ENCODE measurements at places on chromosomes 4 and X.
A peak's percentile ranks its signal among the peaks of the same experiment; 100 is the strongest.

- peak; percentile 13 for DNase-seq
Measured at GRCh38 chr4:26272654-26273615, 47.9 kb upstream of the RBPJ start.

GRCh38 chr4:179472164-179472563 is 2029.9 kb upstream of the AGA start:
- no peak for DNase-seq

DNA sequence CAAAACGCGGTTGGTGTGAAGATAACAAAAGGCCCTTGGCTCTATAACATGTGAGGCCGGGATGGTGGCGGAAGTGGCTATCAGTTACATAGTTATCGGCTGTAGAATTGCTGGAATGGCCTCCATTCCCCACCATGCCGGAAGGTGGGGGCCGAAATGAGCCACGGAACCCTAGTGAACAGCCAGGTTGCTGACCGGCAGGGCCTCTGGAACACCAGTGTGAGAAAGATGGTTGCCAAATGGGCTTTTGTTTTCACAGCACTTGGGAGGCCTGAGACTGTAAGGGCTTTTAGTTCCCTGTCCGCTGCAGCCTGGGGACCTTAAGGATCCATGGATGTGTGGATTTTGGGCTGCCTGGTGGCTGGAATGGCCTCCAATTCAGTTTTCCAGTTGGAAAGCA is 23.3 kb upstream of the ARX start:
- DNase-seq, result no peak

- DNase-seq, result no peak
Measured at GRCh38 chr4:42172921-42173320, 20.5 kb upstream of the BEND4 start.

GRCh38 chr4:74023709-74024108 is 14.8 kb downstream of the CXCL3 start:
- DNase-seq, result no peak

DNA sequence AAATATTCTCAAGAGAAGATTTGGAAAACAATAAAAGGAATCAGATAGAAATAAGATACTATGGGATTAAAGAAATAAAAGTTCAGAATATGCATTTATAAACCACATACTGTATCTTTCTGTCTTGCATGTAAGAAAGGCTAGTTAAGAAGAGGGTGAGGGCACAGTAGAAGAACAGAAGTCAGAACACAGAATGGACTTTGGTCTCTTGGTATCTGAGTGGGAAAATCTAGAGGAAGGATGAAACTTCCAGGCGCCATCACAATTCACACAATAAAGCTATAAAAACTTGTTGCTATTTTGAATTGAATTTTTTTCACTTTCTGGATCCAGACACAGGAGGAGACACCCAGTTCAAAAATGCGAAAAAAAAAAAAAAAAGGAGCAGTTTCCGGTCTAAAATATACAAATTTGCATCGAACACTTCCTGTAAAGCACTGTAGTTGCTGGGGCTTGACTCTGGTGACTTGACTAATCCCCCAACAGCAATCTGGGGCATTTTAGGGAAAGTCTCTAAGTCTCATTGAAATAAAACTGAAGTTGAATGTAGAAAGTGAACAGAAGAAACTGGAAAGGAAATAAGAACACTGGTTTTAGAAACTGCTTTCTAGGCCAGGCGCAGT is 8.1 kb upstream of the NAAA start:
- no peak for DNase-seq

- DNase-seq, result no peak
Measured at GRCh38 chr4:36914106-36914505, 330.4 kb upstream of the NWD2 start.

DNA sequence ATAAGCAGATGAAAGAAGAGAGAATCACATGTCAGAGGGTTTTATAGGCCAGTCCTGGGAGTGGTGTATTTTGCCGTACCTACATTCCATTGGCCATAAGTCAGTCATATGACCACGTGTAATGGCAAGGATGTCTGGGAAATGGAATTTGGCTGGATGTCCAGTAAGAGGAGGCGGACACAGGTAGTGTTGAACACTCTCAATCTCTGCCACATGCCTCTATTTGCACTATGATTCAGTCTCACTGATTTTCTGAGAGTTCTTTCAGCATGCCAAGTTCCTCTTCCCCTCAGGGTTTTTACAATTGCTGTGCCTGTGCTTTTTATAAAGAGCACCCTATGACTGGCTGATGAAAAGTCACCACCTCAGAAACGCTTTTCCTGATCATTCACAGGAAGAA is 164.2 kb upstream of the GPR101 start:
- DNase-seq, result no peak

DNA sequence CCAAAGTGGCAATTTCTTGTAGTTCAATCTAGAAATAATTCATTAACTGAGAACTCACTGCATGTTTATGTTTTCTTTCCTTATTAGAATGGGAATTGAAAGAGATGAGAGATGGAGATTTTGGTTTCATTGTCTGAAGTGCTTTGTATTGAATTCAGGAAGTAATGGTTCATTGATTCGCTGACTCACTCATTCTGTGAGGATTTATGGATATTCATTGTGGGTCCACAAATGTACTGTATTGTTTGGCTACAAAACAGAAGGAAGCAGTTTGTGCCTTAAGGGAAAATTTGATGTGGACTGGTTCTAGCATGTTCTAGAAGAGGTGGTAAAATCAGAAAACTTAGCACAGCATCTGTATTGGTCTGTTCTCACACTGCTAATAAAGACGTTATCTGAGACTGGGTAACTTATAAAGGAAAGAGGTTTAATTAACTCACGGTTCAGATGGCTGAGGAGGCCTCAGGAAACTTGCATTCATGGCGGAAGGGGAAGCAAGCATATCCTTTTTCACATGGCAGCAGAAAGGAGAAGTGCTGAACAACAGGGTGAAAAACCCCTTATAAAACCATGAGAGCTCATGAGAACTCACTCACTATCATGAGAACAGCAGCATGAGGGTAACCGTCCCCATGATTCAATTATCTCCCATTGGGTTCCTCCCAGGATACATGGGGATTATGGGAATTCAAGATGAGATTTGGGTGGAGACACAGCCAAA is 132.3 kb upstream of the VCX3A start:
- no peak for DNase-seq

DNA sequence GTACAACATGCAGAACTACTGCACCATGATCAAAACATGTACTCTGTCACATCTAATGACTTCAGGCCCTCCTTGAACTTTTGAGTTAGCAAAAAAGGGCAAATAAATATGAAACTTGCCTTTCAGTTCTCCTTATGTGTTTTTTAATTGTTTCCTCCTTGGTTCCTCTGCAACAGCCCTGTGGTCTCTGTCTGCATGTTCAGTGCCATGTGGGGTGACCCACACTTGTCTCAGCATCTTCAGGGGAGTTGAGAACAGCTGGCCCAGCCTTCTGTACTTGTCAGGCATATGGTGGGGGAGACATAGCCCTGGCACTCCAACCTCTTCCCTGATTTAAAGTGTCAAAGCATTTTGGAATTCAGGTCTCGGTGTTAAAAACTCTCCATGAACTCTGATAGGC is 188.0 kb upstream of the PGRMC2 start:
- no peak for DNase-seq

- DNase-seq, result no peak
Measured at GRCh38 chr4:66567551-66567950, 897.3 kb upstream of the EPHA5 start.

DNA sequence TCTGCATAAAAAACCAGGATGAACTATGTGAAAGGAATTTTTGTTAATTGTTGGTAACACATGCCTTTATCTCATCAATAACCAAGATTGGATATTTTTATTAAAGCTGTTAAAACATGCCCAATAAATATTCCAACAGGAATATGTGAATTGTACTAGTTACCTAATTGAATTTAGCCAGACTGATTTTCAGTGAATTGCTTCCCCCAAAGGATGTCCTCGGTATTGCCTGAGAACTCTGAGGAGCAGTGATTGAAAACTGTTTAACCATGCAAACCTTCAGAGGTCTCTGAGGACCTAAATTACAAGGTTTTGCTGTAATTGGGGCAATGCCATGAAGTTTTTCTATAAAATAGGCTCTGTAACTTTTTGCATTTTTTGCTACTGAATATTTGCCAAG is 66.6 kb downstream of the BLTP1 start:
- no peak for DNase-seq

GRCh38 chr4:54400188-54400587 is 171.1 kb downstream of the PDGFRA start:
- DNase-seq, result peak; percentile 37

- DNase-seq, result no peak
Measured at GRCh38 chrX:151505796-151506195, 57.7 kb upstream of the PASD1 start.

GRCh38 chr4:112060212-112060611 is 85.0 kb upstream of the FAM241A start:
- peak; percentile 6 for DNase-seq

DNA sequence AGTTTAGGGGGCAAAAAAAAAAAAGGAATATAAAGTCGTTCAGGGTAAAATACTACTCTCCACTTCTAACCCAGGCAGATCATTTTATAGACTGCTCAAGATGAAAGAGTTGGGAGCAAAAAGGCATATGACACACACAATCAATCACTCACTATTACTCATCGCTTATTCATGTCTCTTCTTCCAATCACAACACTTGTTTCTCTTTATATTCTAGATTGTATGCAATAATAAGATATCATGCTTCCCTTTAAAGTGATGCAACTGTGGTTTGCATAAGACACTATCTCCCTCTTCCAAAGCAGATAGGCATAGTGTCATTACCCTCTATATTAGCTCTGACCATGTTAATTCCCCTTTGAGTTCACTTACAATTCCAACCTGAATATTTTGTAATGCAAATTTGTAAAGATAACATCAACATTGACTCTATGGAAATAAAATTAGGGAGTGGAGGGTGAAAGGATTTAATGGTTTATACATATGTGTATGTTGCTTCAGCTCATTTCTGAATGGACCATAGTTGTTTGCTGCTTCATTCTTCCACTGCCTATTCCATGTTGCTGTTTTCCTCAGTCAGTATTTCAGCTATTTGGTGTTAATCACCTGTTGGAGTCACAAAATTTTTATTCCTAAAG is 154.9 kb upstream of the EPHA5 start:
- DNase-seq, result no peak

DNA sequence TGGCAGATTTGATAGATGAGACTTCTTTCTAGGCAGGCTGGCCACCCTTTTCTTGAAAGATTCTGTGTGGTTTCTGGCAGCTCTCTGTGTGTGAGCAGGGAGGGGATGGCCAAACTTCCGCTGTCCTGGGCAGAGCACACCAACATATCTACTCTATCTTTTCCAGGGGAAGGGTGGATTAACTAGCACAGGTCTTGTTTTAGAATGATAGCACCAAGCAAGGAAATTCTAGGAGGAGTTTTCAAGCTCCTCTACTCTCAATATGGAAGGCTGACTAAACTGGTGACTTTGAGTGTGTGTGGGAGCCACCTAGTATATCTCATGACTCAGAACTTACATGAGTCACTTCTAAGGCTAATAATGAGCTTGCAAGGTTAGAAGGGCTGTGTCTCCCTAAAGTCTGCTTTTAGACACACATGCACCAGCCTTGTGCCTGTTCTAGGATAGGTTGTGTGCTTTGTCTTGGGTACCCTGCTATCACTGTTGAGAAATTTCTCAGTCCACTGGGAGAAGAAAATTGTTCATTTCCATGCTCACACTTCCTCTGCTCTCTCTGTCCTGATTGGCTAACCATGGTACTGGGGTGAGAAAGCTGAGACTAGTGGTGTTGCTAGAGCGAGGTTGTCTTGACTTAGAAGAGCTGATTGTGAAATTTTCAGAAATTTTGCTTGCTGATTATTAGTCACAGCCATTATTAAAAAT is 72.9 kb downstream of the YIPF6 start:
- no peak for DNase-seq

- DNase-seq, result no peak
Measured at GRCh38 chr4:125765941-125766340, 451.2 kb downstream of the FAT4 start.

DNA sequence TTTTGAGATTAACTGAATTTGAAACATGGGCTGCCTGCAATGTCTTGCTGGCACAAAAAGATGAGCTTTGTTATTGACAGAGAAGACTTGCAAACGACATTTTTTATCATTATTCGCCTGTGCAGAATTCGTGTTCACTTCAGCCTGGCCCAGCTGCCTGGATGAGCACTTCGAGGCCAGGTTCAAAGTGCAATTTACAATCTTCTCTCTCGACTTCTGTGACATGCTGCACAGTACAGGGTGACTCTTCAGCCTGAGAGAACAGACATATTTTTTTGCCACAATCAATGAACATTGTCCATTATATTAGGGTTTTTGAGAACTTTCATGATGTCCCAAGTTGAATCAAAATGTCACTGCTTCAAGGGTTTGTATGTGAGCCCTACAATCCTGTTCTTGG is 616.5 kb downstream of the SMARCA1 start:
- DNase-seq, result no peak

DNA sequence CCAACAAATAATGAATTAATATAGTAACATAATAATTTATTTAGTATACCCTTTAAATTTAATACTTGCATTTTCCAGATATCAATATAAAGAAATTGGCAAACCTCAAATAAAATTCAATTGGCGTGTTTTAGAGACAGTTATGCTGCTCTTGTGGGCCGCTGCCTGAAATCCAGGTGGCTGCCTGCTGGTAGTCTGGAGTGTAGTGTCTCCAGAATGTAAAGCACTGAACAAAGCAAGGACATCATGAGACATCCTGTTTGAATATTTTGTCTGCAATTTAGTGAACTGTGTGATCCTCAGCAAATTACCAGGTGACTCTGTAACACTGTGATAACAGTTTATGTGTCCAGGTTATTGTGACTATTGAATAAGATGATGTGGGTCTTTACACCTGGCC is 29.9 kb downstream of the ZFP42 start:
- no peak for DNase-seq

DNA sequence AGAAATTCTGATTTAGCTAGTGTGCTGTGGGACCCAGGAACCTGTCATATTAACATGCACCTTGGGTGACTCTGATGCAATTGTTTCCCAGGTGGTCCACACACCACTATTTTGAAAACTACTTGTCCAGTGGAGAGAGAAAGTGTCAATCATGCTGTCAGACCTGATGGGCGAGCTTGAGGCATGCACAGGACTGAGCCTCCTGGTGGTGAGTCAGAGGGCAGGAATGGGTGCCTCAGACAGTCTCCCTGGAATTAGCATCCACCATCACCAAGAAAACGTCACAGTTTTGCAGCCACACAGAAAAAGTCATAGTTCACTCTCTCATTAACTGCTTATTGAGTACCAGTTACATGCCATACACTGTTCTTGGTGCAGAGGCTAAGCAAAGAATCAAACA is 181.8 kb upstream of the MAOA start:
- DNase-seq, result no peak

DNA sequence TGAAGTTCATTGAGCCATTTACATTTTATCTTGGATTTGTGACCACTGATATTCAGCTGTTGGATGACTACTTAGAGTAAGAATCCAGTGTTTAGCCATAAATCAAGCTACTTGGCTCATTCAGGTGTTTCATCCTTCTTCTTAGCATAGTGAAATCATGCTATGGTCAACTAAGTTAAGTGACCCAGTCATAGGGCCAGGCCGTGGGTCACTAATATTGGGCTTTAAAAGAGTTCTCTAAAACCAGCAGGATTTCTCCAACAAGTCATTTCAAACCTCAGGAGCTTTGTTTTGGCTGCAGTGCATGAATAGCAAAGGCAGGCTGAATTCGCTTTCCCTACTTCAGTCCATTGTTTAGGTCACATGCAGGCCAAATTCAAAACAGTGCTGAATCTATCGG is 181.0 kb downstream of the MAML3 start:
- DNase-seq, result no peak

- DNase-seq, result no peak
Measured at GRCh38 chr4:53626491-53626890, 35.2 kb upstream of the LNX1 start.

GRCh38 chr4:125547836-125548235 is 233.1 kb downstream of the FAT4 start:
- no peak for DNase-seq

All from globus pallidus (tissue), 1 donor.